ENCODE measurements at places on chromosomes 4 and X.

DNA sequence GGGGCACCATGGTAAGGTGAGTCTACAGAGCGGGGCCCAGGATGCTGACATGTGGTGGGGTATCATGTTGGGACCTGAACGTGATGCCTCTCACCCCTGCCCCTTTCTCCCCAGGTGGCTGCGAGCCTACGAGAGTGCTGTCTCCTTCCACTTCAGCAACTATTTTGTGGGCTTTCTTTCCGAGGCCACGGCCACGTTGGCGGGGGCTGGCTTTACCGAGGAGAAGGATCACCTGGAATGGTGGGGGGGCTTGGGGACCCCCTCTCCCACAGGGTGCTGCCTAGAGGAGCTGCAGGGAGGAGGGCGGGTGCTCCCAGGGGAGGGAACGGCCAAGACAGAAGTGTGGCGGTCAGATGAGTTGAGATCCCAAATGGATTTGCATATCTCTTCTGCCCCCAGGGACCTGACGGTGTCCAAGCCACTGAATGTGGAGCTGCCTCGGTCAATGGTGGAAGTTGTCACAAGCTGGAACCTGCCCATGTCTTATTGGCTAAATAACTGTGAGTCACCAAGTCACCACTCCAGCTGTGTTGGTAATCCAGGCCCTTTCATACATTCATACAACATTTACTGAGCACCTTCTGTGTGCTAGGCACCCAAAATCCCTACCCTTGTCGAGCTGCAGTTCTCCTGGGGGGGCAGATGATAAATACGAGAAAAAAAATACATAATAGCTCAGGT lies 5.5 kb downstream of the PORCN start:
- no peak for DNase-seq

DNA sequence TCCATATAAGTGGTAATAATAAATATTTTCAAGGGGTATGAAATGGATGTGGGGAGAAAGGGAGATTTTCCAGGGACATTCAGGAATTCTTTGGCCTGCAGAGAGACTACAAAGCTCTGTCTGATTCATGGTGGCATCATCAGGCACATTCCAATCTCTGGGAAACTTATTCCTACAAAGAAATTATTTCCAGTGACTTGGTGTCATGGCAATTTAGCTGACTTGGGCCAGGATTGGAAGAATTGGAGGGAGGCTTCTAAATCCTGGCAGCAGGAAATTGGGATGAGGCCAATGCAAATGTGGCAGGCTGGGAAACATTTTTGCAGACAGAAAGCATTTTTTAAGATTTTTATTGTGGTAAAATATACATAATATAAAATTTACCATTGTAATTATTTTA lies 204.6 kb downstream of the RTL9 start:
- peak; percentile 64 for DNase-seq

- no peak for DNase-seq
These were observed 63.5 kb upstream of the WDR17 start for GRCh38 chr4:176002007-176002613.

DNA sequence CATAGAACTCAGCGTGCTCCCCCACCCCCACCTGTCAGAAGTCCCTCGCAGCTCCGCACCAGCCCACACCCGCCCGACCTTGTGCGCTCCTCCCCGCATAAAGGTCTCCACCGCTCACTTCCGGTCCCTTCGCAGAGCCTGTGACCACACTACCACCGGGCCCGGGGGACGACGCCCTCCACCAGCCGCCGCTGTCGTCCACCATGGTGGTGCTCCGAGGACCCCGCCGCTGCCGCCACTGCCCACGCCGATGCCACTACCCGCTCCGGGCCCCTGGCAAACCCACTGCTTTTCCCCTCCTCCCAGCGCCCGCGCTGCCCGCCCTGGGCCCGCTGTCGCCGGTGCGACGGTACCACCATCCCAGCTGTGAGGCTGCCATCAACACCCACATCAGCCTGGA lies 79.8 kb upstream of the LANCL3 start:
- DNase-seq = no peak

DNA sequence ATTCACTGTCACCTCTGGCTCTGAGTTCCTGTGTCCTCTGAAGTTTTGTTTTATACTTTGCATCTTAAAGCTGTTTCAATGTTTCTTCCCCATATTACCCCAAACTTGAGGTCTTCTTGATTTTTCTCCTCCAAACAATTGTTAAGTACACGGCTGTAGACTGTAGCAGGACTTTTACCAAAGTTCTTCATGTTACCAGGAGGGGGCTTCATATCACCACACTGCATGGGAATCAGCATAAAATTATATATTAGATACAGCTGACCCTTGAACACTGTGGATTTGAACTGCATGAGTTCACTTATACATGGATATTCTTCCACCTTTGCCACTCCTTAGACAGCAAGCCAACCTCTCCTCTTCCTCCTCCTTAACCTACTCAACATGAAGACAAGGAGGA lies 56.6 kb downstream of the SPATA18 start:
- no peak for DNase-seq

DNA sequence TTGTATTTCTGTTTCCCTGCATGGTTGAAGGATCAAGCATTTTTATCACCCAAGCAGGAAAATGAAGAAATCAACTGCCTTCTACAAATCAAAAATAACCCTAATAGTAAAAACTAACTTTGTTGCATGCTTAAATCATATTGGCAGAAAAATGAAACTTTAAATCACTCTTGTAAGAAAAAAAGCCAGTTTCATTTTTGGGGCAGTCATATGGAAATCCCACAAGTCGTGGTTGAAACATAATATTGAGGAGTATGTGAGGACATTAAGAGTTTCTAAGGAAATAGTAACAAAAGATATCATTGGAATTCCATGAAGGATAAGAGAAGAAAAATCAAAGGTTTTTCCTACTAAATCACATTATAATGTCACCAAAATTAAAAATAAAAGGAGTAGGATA lies 8.4 kb downstream of the TEC start:
- peak; percentile 45 for DNase-seq

- no peak for DNase-seq
These were observed 100.6 kb downstream of the LUZP4 start for GRCh38 chrX:115390078-115390477.
